ENCODE measurements at places on chromosomes 1 and 21.

DNA sequence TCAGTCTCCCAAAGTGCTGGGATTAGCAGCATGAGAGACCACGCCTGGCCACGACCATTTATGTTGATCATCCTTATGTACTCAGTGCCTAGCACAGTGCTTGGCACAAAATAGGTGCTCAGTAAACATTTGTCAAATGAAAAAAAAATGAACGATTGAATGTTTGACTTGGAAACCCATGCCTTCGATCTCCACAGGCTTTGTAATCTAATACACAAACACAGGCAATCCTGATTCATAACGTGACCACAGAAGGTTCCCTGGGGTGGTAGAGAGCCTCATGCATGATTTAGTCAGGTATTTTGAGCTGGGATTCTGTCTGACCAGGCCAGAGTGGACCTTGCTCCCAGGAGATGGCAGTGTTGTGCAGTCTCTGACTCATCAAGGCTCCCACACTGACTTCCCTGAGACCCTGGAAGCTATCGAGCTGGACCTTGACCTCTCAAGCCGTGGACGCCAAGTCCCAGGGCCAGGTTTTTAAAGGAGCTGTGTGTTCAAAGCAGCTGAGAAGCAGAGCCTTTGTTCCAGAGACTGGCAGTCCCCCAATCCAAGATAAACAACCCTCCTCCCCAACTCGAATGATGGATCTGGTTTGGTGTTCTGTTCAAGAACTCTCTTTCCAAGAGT lies 81.1 kb downstream of the PGM1 start:
- DNase-seq: no peak

DNA sequence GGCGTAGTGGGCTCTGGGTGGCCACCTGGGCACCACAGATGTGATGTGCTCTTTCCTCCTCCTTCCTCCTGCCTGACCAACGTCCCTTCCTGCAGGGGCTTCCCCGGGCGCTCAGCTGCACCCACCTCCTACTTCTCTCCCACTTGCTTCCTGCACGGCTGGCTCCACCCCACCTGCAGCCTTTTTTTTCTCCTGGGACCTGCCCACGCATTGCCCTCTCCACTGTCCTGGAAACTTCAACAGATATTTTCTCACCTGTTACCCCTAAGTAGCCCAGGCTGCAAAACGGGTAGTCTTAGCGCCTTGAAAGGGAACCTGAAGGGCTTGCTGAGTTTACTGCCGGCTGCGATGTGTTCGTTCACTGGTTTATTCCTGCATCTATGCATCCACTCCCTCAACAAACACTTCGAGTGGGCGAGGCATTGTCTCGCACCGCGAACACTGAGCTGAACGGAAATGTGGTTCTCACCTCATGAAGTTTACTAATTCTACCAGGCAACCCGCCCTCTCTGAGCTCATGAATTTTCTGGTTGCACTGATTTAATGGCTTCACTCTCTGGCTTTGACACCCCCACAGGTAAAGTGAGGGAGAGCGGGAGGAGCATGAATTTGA lies 23.6 kb downstream of the ZBTB18 start:
- DNase-seq: no peak

GRCh38 chr1:84436876-84437655 lies 38.8 kb downstream of the DNASE2B start:
- DNase-seq: no peak

DNA sequence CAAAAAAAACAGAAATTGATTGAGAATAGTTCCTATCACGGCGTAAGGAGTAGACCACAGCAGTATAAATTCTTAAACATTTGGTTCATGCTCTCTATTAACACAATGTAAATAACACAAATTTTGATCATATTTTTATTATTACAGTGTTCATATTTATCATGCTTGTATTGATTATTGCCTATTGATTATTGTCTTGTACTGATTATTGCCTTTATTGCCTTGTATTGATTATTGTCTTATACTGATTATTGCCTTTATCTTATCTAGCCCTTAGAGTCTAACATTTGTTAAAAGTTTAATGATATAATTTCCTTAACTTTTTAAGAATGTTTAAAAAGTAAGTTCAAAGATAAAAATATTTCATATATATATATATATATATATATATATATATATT lies 460.7 kb downstream of the KCNT2 start:
- no peak for DNase-seq

- no peak for DNase-seq
Observed at GRCh38 chr1:95183952-95184351, 50.1 kb upstream of the RWDD3 start.

GRCh38 chr1:198889101-198889500 lies 250.3 kb downstream of the PTPRC start:
- no peak for DNase-seq

DNA sequence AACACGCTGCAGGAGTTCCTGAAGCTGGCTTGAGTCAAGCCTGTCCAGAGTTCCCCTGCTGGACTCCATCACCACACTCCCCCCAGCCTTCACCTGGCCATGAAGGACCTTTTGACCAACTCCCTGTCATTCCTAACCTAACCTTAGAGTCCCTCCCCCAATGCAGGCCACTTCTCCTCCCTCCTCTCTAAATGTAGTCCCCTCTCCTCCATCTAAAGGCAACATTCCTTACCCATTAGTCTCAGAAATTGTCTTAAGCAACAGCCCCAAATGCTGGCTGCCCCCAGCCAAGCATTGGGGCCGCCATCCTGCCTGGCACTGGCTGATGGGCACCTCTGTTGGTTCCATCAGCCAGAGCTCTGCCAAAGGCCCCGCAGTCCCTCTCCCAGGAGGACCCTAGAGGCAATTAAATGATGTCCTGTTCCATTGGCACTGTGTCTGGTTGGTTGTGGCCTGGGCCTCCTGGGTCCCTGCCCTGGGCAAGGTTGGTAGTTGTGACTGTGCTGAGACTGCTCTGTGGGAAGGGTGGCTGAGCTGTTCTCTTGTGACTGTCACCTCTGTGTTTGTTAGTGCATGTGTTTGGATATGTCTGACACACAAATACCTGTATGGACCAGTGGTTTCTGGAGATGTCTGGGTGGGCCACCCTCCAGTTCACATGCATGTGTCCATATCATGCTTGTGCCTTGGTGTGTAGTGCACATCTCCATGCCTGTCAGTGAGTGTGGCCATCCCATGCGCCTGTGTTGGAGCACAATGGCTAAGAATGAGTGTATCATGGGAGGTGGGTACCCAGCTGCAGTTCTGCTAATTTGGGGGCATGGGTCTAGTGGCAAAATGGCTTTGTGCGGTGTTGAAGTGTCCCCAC lies 1.4 kb downstream of the SH3BGRL3 start:
- no peak for DNase-seq

DNA sequence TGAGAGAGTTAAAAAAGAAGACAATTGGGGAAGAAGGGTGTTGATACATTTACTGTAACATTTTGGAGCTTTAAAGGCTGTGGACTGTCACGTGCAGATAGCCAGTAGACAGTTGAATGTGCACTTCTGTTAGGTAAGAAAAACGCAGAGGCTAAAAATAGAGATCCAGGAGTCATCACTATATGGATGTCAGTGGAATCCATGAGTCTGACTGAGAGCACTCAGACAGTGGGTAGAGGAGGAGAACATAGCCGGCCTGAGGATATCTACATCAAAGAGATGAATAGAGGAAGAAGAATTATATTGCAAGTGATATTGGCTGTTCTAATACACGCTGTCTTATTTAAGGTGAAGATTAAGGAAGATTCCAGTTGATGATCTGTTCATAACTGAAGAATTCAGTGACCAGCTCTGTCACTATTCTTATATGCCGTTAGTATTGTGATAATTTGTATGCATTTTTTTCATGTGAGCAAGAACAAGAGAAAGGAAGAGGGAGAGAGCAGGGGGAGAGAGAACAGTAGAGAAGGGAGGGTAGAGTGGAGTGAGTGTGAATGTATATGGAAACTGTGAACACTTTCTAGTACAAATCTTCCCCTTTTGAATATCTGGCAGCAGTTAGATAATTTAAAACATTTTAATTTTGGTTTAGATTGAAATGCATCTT lies 344.8 kb downstream of the CHRM3 start:
- no peak for DNase-seq

DNA sequence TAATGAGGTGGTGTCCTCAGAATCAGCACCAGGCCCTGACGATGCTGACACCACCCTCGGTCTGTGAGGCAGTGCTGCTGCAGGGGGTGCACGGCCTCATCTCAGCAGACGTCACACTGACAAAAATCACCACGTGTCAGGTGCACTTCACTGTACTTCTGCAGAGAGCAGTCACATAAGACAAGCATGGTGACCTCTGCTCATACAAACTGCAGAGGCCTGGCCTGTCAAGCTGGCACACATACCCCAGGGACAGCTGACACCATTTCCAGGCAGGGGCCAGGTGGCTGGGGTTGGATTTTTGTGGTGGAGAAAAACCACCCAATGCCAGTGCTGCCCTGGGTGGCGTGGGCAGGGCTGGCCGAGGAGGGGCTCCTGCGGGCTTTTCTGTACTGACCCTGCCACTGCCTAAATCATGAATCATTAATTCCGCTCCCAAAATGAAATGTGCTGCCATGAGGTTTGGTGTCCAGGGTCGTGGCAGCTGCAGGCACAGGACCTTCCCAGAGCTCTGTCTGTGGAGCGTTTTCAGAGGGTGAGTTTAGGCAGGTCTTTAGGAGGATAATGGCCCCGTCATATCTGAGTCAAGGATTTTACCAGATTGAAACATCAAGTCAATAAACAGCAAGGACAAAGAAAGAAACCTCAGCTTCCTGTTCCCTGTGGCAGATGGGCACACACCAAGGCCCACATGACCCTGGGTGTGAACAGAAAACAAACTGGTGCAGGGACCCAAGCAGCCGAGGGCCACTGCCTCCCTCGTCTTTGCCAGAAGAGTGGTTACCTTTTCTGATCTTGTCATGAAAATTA lies 33.4 kb upstream of the GPR153 start:
- no peak for DNase-seq

DNA sequence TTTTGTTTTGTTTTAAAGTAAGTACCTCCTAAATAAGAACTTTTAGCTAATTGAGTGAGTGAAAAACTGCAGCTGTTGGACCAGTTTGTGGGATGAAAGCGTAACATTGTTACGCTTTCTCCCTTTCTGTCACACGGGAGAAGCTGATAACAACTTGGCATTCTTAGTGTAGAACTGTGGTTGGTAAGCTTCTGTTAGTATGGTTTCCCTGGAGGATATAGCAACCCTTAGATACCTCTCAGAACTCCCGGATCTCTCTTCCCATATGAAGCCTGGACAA lies 98.2 kb downstream of the CACHD1 start:
- no peak for DNase-seq

GRCh38 chr1:64337926-64338325 lies 132.0 kb upstream of the CACHD1 start:
- no peak for DNase-seq

DNA sequence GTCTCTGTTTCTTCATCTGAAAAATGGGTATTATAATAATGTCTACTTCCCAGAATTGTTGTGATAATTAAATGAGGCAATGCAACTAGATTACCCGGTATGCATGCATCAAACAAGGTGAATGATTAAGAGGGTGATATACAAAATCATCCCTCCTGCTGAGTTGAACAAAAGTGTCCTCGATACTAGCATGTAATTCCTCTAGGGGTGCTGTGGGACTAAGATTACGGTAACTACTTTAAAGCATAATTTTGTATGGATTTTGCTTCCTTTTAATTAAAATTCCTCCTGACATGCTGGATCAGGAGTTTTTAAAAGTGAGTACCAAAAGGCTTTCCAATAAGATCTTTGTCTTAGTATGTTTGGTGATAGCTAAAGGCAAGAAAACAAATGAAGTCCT lies 98.7 kb upstream of the PRMT6 start:
- no peak for DNase-seq

All from NCI-H2171 (cell line).